ENCODE measurements at places on chromosomes 11 and 22.

DNA sequence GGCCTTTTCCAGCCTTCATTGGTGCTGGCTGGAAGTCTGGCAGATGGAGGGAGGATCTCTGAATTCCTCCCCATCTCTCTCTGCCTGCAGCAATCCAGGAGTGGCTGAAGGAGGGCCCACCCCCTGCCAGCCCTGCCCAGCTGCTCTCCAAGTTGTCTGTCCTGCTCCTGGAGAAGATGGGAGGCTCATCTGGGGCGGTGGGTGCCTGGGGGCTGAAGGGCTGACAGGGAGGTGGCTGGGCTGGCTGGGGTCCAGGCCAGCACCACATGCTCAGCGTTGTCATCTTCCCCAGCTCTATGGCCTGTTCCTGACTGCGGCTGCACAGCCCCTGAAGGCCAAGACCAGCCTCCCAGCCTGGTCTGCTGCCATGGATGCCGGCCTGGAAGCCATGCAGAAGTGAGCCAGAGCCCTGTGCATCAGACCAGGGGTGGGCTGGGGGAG, 12.2 kb downstream of the TKFC start:
- no peak for DNase-seq

GRCh38 chr22:35997438-35997837, 31.2 kb downstream of the RBFOX2 start:
- DNase-seq = no peak

GRCh38 chr11:95074792-95075563, 8.3 kb downstream of the SRSF8 start:
- DNase-seq = no peak

DNA sequence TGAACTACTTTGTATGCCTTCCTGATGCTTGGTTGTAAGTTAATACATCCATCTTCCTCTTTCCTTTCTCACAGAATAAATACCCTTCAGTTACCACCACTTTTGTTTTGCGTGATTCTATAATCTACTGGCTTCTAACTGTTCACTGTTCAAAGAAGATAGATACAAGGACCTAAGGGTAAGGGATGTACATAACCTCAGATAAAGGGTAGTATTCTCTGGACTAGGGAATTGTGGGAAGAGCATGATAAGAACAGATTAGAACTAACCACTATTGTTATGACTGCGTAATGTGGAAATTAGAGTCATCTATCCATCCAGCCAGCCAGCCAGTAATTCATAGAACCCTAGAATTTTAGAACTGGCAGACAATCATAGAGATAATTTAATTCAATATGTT, 36.4 kb downstream of the MAP6 start:
- DNase-seq = no peak

DNA sequence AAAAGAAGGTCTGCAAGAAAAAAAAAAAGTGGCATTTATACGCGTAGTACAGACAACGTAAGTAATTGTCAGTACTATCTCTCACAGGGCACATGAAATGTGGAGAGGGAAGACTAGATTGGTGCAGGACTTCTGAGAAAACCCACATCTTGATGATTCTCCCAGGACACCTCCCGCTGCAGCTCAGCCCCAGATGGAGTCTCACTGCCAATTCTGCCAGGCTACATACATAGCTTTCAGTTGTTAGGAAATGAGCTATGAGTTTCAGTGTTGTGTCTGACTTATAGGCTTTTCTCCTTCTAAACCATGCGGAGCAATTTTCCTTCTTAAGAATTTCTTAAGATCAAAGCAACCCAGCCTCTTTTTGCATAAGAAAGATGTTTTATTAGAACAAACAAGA, 9.6 kb downstream of the OR5A2 start:
- DNase-seq = no peak

GRCh38 chr11:44709966-44710365, 16.8 kb upstream of the TSPAN18 start:
- no peak for DNase-seq

GRCh38 chr22:32066820-32067219, 23.8 kb downstream of the SLC5A1 start:
- no peak for DNase-seq

- no peak for DNase-seq
These were observed 2.7 kb downstream of the ZBTB44 start for GRCh38 chr11:130312046-130312445.

All from stimulated activated CD4-positive, alpha-beta T cell treated with anti-CD3 and anti-CD28 coated beads, Interleukin-4, amount 100 ng/mL, for 1 hour (primary cell).